ENCODE measurements at places on chromosomes 6 and 20.

- no peak for DNase-seq
These were observed 44.2 kb downstream of the COL11A2 start for GRCh38 chr6:33147807-33148666.

DNA sequence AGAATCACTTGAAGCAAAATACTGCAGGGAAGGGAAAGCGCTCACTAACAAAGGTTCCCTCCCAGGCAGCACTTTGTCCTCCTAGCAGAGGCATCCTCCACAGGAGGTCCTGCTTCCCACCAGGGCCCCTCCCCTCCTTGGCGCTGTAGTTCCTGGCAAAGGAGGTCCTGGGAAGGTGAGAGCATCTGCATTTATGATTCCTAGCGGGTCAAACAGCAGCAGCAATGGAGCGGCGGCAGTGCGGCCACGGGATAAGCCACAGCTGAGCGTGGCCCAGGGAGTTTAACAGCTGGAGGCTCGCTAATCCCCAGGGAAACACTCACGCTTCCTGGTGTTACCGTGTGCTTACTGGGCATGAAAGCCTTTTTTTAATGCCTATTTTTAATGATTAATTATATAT is 185.8 kb downstream of the TTLL2 start:
- DNase-seq: no peak

GRCh38 chr20:25017257-25017803 is 24.8 kb upstream of the APMAP start:
- DNase-seq: no peak

GRCh38 chr20:37344506-37345338 is 1.2 kb upstream of the SRC start:
- no peak for DNase-seq

- no peak for DNase-seq
These were observed 17.5 kb downstream of the CITED2 start for GRCh38 chr6:139356924-139357323.

- no peak for DNase-seq
These were observed 54.8 kb upstream of the BCLAF1 start for GRCh38 chr6:136344420-136344819.

- DNase-seq: no peak
These were observed 164.8 kb downstream of the SOBP start for GRCh38 chr6:107654764-107655163.

GRCh38 chr6:81455641-81456040 is 296.8 kb downstream of the TENT5A start:
- DNase-seq: no peak

GRCh38 chr6:132684272-132684671 is 25.3 kb upstream of the TAAR1 start:
- DNase-seq: no peak

DNA sequence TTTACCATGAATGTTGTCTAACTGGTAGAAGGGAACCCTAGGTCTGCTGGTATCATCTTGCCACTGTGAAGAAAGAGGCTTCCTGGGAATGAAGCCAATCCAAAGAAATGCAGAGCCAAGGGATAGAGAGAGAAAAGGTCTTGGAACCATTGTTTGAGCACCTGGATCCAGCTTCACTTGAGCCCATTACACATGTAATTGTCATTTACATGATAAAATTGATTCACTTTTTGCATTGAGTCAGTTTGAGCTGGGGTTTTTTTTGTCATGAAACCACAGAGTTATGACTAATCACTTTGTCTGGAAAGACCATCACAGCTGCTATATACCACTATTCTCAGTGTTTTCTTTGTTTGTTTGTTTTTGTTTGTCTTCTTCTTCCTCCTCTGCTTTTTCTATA is 112.3 kb downstream of the CBLN4 start:
- no peak for DNase-seq

DNA sequence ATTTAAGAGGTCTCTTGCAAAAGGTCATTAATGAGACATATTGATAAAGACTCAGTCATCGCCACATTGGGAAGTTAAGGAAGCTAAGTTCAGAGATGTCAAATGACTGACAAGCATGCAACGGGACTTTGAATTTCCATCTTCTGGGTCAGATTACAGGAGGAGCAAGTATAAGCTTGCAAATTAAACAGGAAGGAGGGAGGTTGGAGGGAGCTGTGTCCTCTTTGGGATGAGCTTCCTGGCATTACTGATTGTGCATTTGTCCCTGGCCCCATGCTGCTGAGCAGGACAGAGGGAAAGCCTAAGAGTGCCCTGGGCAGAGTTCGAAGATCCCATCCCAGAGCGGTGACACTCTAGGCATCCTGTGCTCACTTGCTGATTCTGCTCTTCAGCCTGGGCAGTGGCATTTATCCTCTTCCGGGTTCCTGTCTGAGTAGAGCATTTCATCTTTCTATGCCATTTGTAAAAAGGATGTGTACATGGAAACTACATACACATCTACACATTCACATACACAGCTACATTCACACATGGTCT is 40.5 kb downstream of the SLC22A1 start:
- no peak for DNase-seq

- DNase-seq: no peak
These were observed 12.7 kb downstream of the STXBP5 start for GRCh38 chr6:147216915-147217314.

GRCh38 chr6:5403609-5404008 is 142.3 kb downstream of the FARS2 start:
- no peak for DNase-seq

DNA sequence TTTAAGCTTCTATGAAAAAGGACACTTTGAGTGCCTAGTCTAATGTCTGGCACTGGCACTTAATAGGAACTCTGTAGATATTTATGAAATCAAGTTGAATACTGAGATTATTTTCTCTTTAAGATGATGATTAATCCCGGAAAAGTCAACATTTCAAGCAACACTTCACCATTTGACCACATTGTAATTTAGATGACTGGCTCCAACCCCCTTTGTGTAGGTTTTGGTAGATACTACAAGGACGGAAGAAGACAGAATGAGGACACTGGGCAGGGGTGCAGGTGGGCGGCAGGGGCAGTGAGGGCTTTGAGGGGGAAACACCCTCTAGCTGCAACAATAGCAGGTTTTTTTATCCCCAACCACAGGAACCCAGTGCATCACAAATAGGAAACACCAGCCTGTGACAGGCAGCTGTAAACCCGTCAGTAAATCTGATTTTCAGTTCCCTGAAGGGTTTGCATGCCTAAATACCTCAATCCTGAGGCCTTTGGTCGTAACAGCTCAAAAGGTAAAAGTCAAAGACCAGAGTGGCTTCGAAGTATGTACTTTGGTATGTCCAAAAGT is 4.6 kb downstream of the DTNBP1 start:
- no peak for DNase-seq

All from stimulated activated CD8-positive, alpha-beta memory T cell treated with anti-CD3 and anti-CD28 coated beads, Interleukin-4, amount 100 ng/mL, for 1 hour (primary cell).